ENCODE measurements at places on chromosomes 3 and 15.

GRCh38 chr3:124635169-124635539 is 95.1 kb upstream of the UMPS start:
- DNase-seq = no peak

DNA sequence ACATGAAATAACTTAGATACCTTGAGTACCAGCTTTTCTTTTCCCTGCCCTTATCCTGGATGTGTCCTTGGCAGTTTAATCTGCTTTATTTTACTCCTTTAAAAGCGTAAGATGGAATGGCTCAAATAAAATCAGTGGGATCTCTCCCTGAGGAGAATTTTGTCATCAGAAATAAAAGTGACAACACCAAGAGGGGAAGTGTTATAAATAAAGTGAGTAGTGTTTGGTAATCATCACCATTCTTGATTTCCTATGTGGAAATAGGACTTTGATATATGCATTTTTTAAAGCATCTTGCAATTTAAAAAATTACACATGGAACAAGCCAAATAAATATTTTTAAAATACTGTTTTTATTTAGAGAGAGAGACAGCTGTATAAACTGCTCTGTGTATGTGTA is 76.5 kb downstream of the MBNL1 start:
- no peak for DNase-seq

GRCh38 chr15:41713047-41713446 is 52.8 kb downstream of the MGA start:
- no peak for DNase-seq

DNA sequence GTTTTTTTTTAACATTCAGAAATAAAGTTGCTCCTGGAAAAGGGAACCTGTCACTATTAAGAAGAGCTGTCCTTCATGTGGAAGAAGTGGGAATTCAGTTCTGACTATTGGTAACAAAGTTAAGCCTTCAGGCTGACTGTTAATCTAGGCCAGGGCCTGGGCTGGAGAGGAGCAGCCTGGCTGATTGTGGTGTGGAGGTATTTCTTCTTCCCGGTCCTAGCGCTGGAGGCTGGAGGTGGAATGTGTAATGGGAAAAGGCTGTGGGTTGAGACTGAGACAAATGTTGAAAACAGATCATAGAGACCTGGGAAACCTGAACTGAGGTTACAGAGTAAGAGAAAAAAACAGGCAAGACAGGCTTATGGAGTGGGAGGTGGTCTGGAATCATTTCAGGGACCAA is 23.8 kb upstream of the SH3BP5 start:
- no peak for DNase-seq

DNA sequence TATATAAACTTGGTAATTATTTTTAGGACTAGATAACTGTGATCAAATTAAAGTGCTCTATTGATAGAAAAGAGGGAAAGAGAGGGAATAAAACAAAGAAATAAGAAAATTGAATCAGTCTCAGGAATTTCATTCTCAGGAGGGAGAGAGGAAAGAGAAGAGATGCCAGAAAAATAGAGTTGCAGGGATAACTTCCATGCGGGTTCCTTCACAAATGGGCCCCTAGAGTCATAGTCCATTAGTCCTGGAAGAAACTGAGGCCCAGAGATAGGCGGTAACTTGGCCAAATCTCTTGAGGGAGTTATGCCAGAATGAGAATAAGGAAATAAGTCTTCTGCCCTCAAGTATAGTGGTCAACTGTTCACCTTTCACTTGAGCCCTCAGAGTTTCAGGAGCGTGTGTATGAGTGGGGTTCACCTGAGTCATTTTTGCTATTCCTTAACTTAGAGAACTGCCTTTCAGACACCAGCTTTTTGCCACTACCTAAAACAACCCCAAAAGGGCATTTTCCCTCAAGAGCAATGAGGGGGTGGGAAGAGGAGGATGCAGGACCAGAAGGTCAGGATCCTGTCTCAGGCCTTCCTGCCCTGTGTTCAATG is 192.6 kb downstream of the MEX3B start:
- no peak for DNase-seq

GRCh38 chr3:97647441-97647982 is 117.0 kb upstream of the ARL6 start:
- no peak for DNase-seq

- DNase-seq = no peak
Measured at GRCh38 chr3:37987751-37988179, 2.8 kb upstream of the VILL start.

DNA sequence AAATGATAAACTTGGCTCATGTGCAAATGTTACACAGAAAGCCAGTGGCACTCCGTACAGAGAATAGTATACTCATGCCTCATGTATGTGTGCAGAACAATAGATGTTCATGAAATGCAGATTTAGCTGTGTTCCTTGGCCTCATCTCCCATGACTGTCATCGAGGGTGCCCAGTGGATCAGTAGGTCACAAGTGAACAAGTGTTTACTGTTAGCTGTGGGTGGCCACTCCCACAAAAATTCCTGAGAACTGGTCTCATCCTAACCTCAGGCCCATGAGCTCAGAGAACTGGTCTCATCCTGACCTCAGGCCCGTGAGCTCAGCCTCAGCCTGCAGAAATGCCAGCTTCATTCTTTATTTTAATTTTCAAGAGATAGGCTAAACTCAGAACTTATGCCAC is 124.1 kb downstream of the GADL1 start:
- DNase-seq = no peak

DNA sequence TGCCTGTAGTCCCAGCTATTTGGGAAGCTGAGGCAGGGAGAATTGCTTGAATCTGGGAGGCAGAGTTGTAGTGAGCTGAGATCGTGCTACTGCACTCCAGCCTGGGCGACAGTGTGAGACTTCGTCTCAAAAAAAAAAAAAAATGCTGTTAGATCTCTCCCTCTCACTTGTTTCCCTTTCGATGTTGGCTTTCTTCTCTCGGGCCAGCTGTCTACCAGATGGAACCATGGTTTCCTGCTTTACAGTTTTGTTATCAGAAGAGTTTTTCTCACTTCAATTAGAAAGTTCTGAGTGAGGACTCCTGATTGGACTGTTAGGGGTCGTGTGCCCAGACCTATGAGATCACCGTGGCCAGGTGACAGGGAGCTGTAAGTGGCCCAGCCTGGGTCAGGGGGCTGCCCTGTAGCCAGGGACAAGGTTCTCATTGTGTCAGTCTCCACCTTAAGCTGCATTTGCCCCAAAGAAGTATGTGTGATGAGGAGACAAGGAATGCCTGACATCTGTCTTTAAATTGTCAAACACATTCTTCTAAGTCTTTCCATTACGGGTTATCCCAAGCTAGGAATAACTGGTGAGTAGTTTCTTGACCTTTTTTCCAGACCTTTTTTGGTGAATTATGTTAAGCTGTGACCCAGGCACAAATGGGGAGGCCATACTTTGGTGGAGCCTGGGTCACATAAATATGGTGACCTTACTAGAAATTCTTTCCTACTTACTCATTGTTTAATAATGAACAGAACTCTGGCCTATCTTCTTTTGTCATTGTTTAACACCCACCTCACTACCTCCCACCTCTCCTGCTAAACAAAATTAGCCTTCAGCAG is 25.2 kb downstream of the SNAPC5 start:
- DNase-seq = no peak

GRCh38 chr3:77489216-77489615 is 449.3 kb downstream of the ROBO2 start:
- DNase-seq = no peak

DNA sequence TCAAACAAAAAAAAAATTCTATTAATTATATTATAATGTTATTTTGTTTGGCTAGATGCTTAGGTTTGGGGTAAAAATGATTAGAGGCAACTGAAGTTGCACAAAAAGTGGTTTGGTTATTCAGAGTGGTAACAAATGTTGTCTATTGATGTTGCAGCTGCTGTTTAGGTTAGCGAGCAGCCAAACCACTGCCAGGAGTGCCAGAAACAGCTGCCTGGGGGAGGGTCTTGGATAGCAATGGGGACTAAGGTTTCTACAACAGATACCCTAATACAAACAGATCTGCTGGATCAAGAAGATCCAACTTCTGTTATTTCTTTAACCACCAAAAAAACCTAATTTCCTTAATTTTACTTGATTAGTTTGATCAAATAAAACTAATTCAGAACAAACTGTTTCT is 26.6 kb downstream of the BTLA start:
- DNase-seq = no peak

DNA sequence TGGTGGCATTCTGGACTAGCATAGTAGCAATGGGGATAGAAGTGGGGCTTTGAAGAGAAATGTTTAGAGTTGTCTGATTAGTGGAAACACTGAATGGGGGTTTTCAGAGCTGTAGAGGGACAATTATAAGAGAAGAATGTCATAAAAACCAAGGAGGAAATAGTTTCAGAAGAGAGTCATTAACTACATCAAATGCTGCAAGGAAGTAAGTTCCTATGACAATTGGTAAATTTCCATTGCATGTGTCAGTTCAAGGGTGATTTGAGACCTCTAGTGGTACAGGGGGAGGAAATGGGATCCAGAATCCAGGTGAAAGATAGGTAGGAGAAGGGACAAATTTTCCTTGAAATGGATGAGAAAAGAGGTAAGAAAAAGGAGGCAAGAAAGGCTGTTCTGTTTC is 68.3 kb upstream of the TBC1D5 start:
- no peak for DNase-seq

DNA sequence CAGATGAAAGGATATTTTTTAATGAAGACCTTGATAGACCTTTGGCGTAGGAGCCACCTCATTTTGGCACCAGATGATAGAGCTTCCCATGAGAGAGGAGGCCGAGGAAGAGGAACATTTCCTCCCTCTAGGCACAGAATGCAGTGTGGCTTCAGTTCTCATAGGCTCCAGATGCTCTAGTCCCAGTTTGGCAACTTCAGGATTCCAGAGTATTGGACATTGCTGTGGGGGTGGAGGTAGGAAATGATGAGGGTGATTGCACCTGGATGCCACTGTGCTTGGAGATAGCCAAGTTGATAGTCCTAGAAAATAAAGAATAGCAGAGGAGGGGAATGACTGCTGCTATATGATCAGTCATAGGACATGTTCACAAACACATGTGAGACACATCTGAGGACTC is 58.3 kb upstream of the KY start:
- no peak for DNase-seq

GRCh38 chr3:62604751-62605351 is 231.5 kb upstream of the FEZF2 start:
- DNase-seq = no peak

DNA sequence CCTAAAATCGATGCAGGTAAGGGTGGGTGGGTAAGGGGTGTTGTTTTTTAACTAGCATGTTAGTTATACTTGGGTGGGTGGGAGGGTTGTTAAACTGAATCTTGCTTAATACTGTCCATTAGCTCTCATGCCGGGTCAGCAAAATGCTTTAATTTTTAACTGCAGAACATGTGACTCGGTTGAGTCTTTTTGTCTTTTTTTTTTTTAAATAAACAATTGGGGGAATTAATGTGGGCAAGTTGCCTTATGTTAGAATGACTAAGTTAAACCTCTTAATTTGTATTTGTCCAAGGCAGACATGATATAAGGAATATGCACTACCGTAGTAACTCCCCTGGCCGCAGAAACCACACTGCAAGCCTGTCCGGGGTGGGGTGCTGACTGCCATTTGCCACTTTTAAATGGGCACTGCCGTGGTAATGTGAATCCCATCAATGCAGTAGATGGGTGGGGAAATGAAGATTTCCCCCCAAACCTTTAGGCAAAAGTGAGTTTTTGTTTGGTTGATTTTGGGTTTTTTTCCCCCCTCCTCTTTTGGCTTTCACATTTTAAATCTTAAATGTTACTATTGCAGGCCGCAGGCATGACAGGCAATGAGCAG is 54.3 kb upstream of the CCR4 start:
- DNase-seq = no peak

GRCh38 chr3:87088430-87088992 is 97.6 kb upstream of the VGLL3 start:
- no peak for DNase-seq

GRCh38 chr15:75232826-75233503 is 25.2 kb upstream of the GOLGA6C start:
- DNase-seq = no peak

DNA sequence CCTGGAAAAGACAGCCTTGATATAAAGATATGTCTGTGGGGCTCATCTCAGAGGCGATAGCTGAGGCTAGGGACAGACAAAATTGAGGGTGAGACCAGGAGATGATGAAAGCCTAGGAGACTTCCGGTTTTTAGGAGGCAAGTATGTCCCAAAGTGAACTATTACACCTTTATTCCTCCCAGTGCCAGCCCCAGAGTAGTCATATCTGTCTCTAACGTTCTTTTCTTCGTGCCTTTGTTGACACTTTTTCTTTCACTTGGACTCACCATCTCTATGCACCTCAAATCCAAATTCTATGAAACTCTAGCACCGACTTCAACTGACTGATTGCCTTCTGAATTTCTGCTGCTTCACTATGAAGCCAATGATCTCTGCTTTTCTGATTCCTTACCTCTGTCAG is 93.8 kb upstream of the RASGRP1 start:
- no peak for DNase-seq
